ENCODE measurements at places on chromosomes 5 and 9.

DNA sequence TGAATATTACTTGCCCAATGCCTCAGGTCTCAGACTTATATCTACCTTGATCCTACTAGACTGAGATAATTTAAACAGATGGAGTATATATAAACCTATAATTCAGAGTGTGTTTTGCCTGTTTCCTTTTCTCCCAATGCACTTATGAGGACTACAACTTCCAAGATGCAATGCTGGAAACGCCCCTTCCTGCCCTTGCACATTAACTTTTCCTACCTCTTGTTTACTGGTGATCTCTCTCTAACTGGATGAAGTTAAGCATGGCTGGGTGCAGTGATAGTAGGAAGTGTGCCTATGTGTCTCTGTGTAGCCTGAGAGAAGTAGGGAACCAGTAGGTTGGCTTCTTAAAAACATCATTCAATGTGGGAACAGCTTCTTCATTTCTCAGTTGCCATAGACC is 115.2 kb downstream of the SVEP1 start:
- no peak for DNase-seq

DNA sequence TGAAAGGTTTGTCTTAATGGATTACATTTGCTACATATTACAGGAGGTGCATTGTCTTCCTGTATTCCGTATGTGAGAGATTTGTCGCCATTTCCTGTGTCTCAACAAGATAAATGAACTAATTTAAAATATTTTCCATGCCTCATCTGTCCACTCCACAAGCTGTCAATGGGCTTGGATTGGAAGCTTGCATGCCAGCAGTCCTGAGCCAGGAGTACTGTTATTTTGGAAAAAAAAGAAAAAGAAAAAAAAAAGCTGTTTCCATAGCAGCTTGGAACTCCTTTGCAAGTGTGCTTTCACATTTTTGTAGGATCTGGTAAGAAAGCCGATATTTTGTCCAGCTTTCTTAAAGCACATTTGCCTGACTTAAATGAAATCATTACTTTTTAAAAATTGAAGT is 330.8 kb downstream of the KDM4C start:
- DNase-seq: no peak

DNA sequence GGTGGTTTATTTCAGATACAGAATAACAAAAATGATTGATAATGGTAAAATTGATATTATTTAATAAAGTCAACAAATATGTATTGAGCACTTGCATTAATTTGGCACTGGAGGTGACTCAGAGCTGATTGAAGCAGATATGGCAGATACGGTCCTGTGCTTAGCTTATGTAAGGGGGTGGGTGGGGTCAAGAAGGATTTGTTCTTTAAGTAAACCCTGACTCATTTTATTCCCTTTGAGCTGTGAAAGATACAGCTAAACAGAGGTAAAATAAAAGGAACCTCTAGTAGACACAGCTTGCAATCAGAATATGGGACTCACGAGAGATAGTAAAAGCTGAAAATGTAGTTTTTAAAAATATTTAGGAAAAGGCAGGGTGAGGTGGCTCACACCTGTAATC is 201.3 kb upstream of the CLINT1 start:
- DNase-seq: no peak

DNA sequence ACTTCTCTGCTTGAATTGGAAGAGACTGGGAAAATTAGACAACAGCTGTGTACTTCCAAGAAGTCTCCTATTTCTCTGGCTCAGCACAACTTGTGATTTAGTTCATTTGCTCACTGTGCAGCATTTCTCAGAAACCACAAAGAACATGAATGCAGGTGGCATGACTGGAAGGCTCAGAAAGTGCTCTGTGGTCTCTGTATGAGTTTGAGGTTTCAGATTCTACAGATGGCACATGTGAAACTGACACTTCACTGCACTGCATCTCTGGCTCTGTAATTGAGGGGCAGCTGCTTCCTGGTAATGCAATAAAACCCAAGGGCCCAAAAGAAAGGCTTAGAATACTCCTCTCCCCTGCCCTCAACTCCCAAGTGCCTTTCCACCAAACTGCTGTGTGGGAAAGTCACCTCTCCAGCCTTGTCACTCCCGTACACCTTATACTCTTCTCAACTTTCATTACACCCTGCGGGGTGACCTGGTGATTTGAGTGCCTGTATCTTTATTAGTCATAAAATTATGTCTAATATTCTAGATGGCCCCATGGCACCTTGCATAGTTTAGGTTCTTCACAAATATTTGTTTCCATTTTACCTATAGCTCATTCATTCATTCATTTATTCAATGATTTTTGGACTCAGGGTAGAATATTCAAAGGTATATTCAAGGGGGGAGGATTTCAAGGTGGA is 82.5 kb downstream of the ESM1 start:
- no peak for DNase-seq

GRCh38 chr9:102101723-102102122 is 363.3 kb upstream of the GRIN3A start:
- no peak for DNase-seq

DNA sequence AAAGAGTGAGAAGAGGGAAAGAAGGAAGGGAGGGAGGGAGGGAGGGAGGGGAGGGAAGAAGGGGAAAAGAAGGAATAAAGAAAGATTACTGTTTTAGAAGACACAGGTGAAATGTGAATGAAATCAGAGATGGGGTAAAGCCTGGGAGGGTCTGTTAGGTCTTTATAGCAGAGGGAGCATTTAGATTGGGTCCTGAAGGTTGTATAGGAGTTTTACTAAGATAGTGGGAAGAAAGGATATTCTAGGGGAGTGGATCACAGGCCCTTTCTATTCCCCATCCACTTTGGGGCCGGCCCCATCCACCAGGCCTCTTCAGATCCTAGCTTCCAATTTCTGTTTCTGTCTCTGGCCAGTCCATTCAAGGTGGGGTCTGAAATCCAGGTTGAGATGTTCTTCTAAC is 35.5 kb downstream of the C9orf50 start:
- no peak for DNase-seq

- no peak for DNase-seq
Measured at GRCh38 chr5:40223884-40224402, 455.8 kb upstream of the PTGER4 start.

DNA sequence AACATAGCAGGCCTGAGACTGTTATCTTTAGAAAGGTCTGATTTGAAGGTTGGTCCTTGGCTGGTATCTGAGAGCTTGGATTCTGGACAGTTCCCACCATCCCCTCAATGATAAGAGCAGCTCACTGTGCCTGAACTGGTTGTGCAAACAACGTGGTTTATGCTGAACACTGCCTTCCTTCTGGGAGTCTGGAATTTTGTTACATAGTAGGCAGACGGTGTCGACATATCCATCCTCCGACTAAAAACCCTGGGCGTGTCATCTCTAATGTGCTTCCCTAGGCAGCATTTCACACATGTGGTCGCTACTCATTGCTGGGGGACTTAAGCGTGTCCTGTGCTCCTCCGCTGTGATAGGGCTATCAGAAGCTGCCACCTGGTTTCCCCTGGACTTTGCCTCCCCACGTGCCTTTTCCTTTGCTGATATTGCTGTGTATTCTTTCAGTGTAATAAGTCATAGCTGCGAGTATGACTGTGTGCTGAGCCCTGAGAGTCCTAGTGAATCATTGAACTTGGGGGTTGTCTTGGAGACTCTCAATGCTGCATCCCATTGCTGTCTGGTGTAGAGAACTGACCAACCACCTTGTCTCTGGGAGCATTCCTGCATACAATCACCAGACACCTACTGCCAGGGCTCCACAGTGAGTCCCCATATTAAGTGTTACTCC is 119.1 kb upstream of the TBC1D2 start:
- DNase-seq: no peak

GRCh38 chr9:76691517-76692313 is 72.5 kb upstream of the PCA3 start:
- no peak for DNase-seq

DNA sequence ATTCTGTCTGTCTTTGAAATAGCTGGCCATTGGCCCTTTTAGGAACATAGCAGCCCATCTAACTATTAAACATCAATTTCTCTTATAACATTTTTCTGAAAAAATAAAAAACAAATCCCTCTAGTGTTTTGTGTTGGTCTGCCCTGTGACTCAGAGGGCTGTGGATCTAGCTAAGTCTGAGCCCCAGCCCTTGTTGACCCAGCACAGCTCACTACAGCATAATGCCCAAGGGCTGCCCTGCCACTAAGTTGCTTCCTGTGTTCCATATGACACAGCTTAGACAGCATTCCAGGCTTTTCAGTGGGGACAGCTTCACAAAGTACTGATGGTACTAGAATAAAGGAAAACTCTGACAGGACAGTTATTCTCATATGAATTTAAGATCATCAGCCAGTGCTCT is 136.0 kb downstream of the SCAMP1 start:
- DNase-seq: no peak

DNA sequence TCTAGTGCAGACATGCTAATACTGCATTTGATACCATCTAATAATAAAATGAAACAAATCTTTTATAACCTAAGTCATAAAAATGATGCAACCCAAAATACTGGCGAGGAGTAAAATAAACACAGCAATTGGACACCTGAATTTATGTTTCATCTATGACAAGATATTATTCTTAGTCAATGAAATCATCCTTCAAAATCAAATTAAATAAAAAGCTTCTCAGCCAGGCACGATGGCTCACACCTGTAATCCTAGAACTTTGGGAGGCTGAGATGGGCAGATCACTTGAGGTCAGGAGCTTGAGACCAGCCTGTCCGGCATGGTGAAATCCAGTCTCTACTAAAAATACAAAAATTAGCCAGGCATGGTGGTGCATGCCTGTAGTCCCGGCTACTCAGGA is 179.0 kb downstream of the TMEM232 start:
- no peak for DNase-seq

- DNase-seq: no peak
Measured at GRCh38 chr5:35246900-35247647, 16.8 kb upstream of the PRLR start.

GRCh38 chr5:11477786-11478185 is 426.5 kb downstream of the CTNND2 start:
- no peak for DNase-seq

GRCh38 chr5:43432486-43433375 is 20.5 kb upstream of the CCL28 start:
- DNase-seq: no peak

GRCh38 chr5:9374025-9374424 is 171.8 kb downstream of the SEMA5A start:
- DNase-seq: no peak

DNA sequence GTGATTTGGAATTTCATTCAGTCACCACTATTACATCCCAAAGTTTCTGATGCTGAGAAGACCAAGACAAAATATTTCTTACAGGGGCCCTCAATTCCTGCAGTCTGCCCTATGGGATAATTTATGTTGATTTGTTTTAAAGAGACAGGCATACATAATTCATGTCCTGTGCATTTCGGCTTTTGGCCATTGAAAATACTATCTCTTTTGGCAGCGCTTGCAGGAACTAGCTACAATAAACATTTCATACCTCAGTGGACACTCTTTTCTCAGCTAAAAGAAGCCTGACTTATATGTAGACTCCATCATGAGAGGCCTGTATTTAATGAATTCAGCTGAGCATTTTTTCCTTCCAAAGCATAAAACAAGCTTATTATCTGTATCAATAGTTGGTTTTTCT is 451.9 kb upstream of the C9orf72 start:
- DNase-seq: no peak

DNA sequence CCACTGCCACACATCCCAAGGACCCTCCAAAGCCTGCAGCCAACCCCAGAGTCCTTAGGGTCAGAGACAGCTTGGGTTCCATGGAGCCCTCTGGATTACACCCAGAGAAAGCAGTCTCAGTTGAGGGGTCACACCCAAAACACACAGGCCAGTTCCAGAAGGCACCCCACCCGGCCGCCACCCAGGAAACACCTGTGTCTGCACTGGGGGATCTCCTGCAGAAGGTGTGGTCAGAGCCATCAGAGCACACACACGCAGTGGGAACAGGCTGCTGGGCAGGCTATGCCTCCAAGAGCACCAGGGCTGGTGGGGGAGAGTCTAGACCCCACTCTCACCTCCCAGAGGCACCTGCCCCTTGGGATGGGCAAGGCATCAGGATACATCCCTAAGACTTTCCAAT is 27.3 kb downstream of the NIPAL4 start:
- DNase-seq: peak; percentile 70

DNA sequence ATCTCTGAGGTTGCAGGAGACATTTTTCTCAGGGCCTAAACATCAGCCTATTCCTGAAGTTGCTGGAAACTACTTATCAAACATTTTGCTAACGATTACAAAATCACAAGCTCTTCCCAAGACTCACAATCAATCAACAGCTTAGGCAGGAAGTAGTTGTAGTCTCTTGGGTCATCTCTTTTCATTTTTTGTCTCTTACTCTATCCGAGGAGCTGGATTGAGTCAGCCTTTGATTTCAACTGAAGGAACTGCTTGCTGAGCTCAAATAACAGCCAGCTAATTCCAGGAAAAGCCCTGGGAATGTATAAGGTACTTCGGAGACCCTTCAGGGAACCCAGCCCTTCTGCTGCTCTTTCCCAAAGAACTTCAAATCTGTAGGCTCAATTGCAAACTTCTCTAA is 398.9 kb downstream of the PLK2 start:
- DNase-seq: no peak

GRCh38 chr5:178433273-178433775 is 156.9 kb downstream of the COL23A1 start:
- no peak for DNase-seq

DNA sequence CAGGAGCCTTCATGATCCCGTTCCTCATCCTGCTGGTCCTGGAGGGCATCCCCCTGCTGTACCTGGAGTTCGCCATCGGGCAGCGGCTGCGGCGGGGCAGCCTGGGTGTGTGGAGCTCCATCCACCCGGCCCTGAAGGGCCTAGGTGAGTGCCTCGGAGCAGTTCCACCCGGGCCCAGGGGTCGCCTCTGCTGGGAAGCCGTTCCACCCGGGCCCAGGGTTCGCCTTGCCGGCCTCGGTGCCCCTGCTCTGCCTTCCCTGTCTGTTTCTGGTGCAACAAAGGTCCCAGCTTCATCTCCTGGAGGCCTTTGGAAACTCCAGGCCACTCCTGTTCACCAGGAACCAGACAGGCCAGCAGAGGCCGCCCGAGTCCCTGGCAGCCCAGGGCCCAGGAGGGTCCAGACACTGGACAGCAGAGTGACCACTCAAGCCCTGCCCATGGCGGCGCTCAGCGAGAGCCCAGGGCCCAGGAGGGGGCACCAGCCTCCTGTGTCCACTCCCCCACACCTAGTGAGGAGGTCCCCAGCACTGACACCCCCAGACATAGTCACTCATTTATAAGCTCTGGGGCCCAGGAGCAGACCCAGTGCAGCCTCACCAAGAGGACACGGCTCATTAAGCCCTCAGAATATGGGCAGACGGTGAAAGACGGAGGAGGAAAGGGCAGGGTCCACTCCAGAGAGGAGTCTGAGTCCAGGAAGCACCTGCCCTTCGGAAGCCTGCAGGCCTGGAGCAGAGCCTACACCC is 7.5 kb downstream of the SLC6A19 start:
- no peak for DNase-seq

GRCh38 chr5:158127536-158127935 is 268.6 kb upstream of the CLINT1 start:
- no peak for DNase-seq

Measured in germinal center (tissue), 1 donor.